ENCODE measurements at places on chromosomes 11 and 22.

DNA sequence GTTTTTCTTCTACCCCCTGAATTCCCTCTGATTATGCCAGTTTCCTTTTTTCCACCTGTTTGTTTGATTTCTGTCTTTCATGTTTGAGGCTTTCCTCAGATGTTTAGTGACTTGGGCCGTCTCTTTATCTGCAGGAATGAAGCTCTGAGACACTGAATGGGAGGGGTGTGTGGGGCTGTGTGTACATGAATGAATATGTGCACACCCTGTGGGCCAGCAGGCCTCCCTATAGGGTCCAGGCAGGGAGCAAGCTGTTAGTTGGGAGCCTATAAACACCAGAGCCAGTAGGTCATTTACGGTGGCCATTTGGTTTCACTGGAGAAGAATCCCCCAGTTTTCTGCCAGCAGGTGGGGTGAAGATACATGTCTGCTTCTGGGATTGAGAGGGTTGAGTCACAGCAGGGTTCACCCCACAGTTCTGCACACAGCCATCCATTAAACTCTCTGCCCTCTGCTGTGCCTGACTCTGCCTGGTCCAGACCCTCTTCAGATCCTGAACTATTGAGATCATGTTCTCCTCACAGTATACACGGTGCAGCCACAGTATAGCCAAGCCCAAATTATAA lies 34.8 kb downstream of the BARX2 start:
- no peak for DNase-seq

GRCh38 chr11:119788911-119789560 lies 60.0 kb upstream of the NECTIN1 start:
- no peak for DNase-seq

GRCh38 chr11:33742249-33742851 lies 6.1 kb upstream of the CD59 start:
- no peak for DNase-seq

DNA sequence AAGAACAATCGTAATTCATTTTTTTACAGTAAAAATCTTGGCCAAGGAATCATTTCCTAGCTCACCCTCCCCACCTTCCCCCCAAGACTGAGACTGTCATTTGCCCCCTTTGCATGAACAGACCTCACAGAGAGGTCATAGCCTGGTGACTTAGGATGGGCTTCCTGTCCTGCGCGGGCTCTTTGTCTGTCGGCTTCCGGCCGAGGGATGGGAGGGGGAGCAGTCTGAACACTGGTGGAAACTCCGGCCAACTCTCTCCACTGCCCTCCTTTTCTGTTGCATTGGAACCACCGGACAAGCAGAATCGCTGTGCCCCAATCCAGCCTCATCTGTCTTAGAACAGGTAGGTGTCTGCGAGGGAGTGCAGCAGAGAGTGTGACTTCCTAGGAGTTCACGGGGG lies 41.7 kb downstream of the TEAD1 start:
- no peak for DNase-seq

- no peak for DNase-seq
Observed at GRCh38 chr11:110982214-110982613, 263.3 kb upstream of the POU2AF2 start.

DNA sequence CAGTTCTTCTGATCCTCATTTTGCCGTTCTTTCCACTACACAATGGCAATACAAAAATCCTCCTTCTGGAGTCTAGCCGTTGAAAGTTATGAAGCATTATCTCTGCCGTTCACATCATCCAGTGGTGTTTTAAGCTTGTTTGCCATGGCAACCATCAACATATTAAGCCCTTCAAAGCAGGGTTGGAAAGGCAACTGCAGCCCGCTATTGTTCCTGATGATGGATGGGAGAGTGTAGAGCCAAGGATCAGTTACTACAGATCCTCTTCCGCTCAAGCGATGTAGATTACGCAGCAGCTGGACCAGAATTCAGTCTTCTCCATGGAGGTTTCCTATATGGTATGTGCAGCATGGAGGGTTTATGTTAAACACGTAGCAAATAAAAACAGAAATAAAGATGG lies 352.7 kb downstream of the NTM start:
- no peak for DNase-seq

GRCh38 chr11:11611381-11611780 lies 10.4 kb downstream of the GALNT18 start:
- DNase-seq, result no peak

DNA sequence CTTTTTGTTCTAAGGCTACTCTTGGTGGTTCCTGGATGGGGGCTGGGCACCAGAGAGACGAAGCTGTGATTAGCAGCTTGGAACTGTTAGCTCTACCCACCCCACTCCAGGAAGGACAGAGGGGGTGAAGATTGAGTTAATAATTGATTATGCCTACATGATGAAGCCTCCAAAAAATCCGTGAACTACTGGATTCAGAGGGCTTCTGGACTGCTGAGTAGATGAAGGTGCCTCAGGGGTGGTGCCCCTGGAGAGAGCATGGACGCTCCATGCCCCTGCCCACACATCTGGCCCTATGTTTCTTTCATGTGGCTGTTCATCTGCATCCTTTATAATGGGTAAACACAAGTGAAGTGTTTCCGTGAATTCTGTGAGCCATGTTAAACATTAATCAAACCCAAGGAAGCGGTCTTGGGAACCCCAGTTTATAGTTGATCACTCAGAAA lies 47.3 kb upstream of the CYP2D6 start:
- DNase-seq, result no peak

DNA sequence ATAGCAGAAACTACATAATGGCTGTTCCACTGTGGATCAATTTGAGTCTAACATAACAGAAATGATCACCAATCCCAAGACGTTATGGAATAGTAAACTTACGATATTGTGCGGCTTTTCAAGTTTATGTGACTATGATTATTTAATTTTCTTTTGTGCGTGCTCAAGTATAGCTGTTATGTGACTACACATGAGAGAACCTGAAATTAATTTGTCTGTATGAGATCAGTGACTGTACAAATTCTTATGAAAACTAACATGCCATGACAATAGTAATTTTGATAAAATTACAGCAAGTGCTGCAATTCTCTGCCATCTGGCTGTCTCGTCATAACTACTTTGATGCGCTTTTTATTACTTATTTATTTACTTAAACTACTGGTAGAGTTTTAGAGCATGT lies 343.2 kb downstream of the DCDC1 start:
- DNase-seq, result no peak

- DNase-seq, result no peak
Observed at GRCh38 chr11:74506823-74507222, 13.3 kb upstream of the LIPT2 start.

- no peak for DNase-seq
Observed at GRCh38 chr11:57674251-57674650, 6.3 kb downstream of the ZDHHC5 start.

DNA sequence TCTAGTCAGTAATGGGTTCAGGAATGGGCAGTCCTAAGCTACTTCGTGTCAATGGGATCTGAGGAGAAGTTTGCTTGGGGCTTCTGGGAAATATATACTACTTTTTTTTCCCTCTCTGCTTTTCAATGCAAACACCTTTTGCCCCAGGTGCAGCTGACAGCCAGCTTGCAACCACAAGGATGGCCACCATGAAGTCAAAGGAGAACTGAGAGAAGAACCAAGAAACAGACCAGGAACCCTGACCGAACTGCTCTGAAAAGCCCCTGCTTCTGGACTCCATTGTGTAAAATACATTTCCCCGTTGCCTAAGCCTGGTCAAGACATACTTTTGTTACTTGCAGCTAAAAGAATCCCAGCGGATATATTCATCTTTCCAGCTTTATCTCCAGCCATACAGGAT lies 20.1 kb upstream of the CD44 start:
- DNase-seq, result peak; percentile 22

GRCh38 chr11:125720781-125721180 lies 25.3 kb upstream of the PATE1 start:
- DNase-seq, result no peak

GRCh38 chr11:26757995-26758394 lies 36.1 kb upstream of the SLC5A12 start:
- DNase-seq, result no peak
